Mesenchymal stem cell (in vitro differentiated cells and primary cell): ENCODE measurements at places on chromosomes 5 and 9.
A peak's percentile ranks its signal among the peaks of the same experiment; 100 is the strongest.

- H3K4me1 ChIP-seq: peaks cover 18% of the 10 kb centered on the region
- H3K27me3 ChIP-seq: peaks cover 17% of the 10 kb centered on the region
- no peaks in the 10 kb centered on the region for H3K36me3 ChIP-seq
- H3K27ac ChIP-seq: no peak overlapping the region
- DNase-seq: no peak
- H3K4me3 ChIP-seq: no peak overlapping the region
Measured at GRCh38 chr5:176550275-176550831, 1.2 kb downstream of the CDHR2 start.

GRCh38 chr5:6228257-6229250, 149.8 kb downstream of the MED10 start:
- no peak overlapping the region for H3K27ac ChIP-seq
- DNase-seq: no peak
- no peaks in the 10 kb centered on the region for H3K4me1 ChIP-seq
- H3K27me3 ChIP-seq: no peaks in the 10 kb centered on the region
- no peak overlapping the region for H3K4me3 ChIP-seq
- H3K36me3 ChIP-seq: no peaks in the 10 kb centered on the region

DNA sequence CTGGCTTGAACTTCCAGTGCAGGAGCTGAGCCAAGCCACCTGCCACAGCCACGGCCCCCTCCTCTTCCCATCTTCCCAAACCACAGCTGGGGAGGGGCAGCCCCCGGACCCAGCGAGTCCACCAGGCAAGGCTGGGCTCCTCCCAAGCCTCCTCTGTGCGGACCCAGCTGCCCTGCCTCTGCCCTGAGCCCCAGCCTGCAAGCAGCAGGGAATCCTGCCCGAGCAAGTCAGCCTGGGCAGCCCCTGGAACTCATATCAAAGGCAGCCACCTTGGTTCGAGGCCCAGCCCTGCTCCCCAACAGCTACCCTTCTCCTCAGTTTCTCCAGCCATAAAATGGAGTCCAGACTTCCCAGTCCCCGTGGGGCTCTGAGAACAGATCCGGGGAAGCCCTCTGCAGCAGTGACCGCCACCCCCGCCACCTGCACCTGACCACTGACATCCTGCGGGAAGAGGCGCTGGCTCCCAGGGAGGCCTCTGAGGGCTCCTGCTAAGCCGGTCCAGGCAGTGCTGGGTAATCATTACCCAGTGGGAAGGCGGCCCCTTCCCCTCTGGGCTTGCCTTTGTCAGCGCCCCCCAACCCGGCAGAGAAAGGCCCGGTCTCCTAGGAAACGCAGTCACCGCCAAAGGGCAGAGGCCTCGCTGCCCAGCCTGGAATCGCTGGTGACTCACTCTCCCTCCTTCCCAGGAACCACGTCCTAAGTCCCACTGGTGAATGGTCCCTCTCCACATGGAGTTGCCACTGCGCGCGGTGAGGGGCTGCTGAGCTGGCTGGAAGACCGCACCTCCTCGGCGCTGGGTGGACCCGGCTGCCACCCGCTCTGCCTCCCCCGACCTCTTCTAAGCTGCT, 1.5 kb downstream of the VAV2 start:
- peak; percentile 93 for DNase-seq
- H3K4me1 ChIP-seq: peaks cover 59% of the 10 kb centered on the region
- H3K36me3 ChIP-seq: no peaks in the 10 kb centered on the region
- peak overlapping the region; percentile 87 for H3K4me3 ChIP-seq
- no peaks in the 10 kb centered on the region for H3K27me3 ChIP-seq
- H3K27ac ChIP-seq: peak overlapping the region; percentile 96

DNA sequence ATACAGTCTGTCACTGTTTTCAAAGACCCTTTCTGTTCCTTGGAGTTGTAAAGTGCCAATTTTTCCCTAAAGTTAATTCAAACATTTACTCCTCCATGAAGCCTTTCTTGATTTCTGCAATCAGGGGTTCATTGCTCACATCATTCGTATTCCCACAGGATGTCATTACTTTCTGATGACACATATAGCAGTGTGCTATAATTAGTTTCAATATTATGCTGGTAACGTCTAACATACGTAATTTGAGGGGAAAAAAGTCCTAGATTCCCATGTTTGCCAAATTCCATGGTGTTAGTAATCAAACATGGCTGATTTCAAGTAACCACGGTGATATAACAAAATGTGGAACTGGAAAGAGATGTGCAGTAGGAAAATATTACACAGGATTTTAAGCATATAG, 468.2 kb upstream of the MEF2C start:
- H3K27me3 ChIP-seq: no peaks in the 10 kb centered on the region
- no peaks in the 10 kb centered on the region for H3K4me1 ChIP-seq
- H3K27ac ChIP-seq: no peak overlapping the region
- H3K4me3 ChIP-seq: no peak overlapping the region
- peak; percentile 90 for DNase-seq

- H3K27ac ChIP-seq: no peak overlapping the region
- H3K36me3 ChIP-seq: no peaks in the 10 kb centered on the region
- peaks cover 3% of the 10 kb centered on the region for H3K4me1 ChIP-seq
- no peak overlapping the region for H3K4me3 ChIP-seq
- DNase-seq: no peak
Measured at GRCh38 chr9:125893277-125893676, 146.1 kb downstream of the PBX3 start.

DNA sequence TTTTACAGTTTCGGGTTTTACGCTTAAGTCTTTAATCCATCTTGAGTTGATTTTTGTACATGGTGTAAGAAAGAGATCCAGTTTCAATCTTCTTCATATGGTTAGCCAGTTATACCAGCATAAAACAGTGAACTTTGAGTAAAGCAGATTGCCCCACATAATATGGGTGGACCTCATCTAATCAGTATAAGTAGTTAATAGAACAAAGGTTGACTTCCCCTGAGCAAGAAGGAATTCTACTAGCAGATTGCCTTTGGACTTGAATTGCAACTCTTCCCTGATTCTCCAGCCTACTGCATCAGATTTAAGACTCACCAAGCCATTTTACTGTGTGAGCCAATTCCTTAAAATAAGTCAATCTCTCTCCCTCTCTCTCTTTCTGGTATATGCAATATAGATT, 173.2 kb downstream of the SNCAIP start:
- no peak for DNase-seq
- no peak overlapping the region for H3K27ac ChIP-seq
- H3K4me3 ChIP-seq: no peak overlapping the region
- H3K36me3 ChIP-seq: no peaks in the 10 kb centered on the region
- H3K27me3 ChIP-seq: no peaks in the 10 kb centered on the region
